ENCODE measurements at places on chromosomes 4 and X. TPM values are rescaled to one million over a fixed set of nuclear protein-coding genes. Genes with fewer than 3 reads are reported as not detected.

DKK2 gene
- 0.30 TPM for total RNA-seq

FREM3 gene
- total RNA-seq, result not detected

CACNA1F gene
- total RNA-seq, result not detected

GPM6B gene
- total RNA-seq, result 9.4 TPM

DMRTC1 gene
- not detected for total RNA-seq

AIFM1 gene
- total RNA-seq, result 17.1 TPM

TBCK gene
- 13.6 TPM for total RNA-seq

TREX2 gene
- total RNA-seq, result 0.84 TPM

TBX22 gene
- total RNA-seq, result not detected

PDE6B gene
- 2.5 TPM for total RNA-seq
